Neuronal stem cell (in vitro differentiated cells): ENCODE measurements at places on chromosomes 2 and 18.

GRCh38 chr2:159790323-159790722 lies 7.7 kb downstream of the CD302 start:
- DNase-seq, result no peak

- DNase-seq, result peak; percentile 98
Observed at GRCh38 chr2:27489498-27490397, at the start of gene IFT172. TSS of gene IFT172 (minus strand) at chr2:27489743. CDS start at chr2:27489653, 90 bp downstream.

DNA sequence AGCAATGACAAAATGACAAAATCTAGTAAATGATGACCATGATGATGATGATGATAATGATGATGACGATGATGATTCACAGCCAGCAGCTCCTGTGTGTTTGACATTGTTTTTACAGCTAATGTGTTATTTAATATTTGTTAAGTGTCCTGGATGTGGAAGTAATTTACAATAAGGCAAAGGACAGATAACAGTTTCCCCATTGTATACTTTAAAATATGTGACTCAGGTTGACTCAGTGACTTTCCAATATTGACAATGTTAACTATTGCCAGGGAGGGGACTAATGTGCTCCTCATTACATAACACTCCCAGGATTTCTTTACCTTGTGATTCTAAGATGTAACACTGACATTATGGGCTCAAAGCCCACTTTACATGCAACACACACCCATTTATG lies 602.2 kb downstream of the FBXO15 start:
- no peak for DNase-seq

- DNase-seq, result no peak
Observed at GRCh38 chr18:67108894-67109293, 407.6 kb downstream of the DSEL start.

DNA sequence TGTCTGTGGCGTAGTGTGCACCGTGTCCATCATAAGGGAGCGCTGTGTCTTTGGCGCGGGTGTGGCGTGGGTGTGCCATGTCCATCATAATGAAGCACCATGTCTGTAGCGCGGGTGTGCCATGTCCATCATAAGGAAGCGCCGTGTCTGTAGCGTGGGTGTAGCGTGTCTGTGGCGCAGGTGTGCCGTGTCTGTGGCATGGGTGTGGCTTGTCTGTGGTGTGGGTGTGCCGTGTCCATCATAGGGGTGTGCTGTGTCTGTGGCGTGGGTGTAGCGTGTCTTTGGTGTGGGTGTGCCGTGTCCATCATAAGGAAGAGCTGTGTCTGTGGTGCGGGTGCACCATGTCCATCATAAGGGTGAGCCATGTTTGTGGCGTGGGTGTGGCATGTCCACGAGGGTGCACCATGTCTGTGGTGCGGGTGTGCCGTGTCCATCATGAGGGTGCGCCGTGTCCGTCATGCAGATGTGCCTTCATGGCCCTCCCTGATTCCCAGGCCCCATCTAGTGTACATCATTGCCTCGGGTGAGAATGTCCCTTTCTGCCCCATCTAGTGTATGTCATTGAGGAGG lies 275.0 kb downstream of the GBX2 start:
- no peak for DNase-seq

- DNase-seq, result no peak
Observed at GRCh38 chr2:66890166-66890742, 455.3 kb downstream of the MEIS1 start.

DNA sequence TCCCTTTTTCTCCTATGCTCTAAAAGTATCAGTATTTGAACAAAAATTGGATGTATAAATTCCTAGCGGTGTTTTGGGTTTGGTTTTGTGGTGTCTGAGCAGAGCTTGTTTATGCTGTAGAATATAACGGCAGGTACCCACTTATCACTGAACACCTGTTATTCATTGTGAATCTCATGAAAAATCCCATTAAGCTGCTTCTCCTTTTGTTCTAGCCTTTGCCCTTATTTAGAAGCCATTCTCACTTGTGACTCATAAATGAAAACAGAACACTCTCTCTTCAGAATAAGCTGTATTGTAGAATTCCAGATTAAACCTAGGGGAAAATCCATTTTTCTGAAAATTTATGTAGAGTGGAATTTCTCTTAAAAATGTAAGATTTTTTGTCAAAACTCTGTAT lies 104.0 kb downstream of the PRPF40A start:
- no peak for DNase-seq

- no peak for DNase-seq
Observed at GRCh38 chr2:15603948-15604347, 12.3 kb downstream of the DDX1 start.

DNA sequence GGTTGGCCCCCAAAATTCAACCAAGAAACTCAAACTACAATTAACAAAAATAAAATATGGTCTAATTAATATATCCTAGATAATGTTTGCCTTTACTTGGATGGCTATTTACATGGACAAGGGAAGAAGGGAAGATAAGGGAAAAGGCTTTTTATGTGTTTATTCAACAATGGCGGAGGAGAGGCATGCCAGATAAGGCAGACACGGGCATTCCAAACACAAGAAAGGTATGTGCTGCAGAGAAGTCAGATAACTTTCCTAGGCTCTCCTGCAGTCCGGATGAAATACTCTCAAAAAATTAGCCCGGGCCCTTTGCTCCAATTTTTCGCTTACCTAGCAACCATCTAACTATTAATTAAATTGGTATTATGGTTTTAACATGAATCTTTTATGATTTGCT lies 5.1 kb upstream of the TTR start:
- DNase-seq, result no peak
